ENCODE measurements at places on chromosomes 6 and 20. TPM values are rescaled to one million over a fixed set of nuclear protein-coding genes. Genes with fewer than 3 reads are reported as not detected.

- no peaks in the 10 kb centered on the region for H3K4me1 ChIP-seq
- no peak overlapping the region for H3K4me3 ChIP-seq
- H3K36me3 ChIP-seq, result no peaks in the 10 kb centered on the region
- H3K27me3 ChIP-seq, result no peaks in the 10 kb centered on the region
- H3K27ac ChIP-seq, result no peak overlapping the region
These were observed 130.5 kb downstream of the CRYBG1 start for GRCh38 chr6:106490974-106491373.

DNA sequence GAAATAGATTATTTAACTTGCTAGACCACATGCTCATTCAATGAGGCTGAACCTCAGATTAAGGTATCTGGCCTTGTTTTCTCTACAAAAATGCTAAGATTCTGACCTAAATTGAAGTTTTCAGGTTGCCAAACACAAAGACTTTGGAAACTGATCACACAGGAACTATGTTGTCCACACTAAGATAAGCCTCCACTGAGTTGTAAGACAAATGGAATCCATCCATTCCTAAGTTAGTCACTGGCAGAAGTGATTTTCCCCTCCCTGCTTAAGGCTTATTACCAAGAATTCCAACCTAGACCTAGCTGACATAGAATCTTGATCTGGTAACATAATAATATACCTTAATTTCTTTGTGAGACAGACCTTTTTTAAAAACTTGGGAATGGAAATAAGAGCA lies 608.1 kb downstream of the TENT5A start:
- H3K36me3 ChIP-seq, result no peaks in the 10 kb centered on the region
- H3K4me3 ChIP-seq, result no peak overlapping the region
- H3K27ac ChIP-seq, result no peak overlapping the region
- no peak for DNase-seq

Gene IPCEF1
- total RNA-seq, result 3.8 TPM

GRCh38 chr6:150924808-150925589 lies 59.5 kb downstream of the MTHFD1L start:
- no peaks in the 10 kb centered on the region for H3K4me1 ChIP-seq
- H3K36me3 ChIP-seq, result no peaks in the 10 kb centered on the region
- no peaks in the 10 kb centered on the region for H3K27me3 ChIP-seq
- no peak overlapping the region for H3K4me3 ChIP-seq
- peak overlapping the region; percentile 11 for H3K27ac ChIP-seq

Gene RFX6
- total RNA-seq, result not detected

Gene ASIP
- total RNA-seq, result not detected

DNA sequence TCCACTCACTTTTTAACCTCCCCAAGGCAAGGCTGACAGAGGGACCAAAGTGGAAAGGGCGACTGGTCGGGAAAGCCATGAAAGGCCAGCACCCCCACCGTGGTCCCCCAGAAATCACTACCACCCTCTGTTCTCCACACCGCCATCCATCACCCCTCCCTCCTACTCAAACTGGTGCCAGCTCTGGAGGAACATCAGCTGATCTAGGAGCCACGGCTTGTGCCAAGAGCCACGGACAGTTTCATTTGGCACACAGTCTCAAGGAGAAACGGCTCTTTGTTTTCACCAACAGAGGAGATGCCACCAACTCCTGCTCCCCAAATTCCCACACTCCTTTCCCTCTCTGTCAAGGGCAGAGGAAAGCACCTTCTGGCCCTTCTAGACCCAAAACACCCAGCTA lies 26.0 kb downstream of the TBC1D7 start:
- peaks cover 46% of the 10 kb centered on the region for H3K36me3 ChIP-seq
- no peaks in the 10 kb centered on the region for H3K27me3 ChIP-seq
- H3K27ac ChIP-seq, result peak overlapping the region; percentile 79
- DNase-seq, result no peak

DNA sequence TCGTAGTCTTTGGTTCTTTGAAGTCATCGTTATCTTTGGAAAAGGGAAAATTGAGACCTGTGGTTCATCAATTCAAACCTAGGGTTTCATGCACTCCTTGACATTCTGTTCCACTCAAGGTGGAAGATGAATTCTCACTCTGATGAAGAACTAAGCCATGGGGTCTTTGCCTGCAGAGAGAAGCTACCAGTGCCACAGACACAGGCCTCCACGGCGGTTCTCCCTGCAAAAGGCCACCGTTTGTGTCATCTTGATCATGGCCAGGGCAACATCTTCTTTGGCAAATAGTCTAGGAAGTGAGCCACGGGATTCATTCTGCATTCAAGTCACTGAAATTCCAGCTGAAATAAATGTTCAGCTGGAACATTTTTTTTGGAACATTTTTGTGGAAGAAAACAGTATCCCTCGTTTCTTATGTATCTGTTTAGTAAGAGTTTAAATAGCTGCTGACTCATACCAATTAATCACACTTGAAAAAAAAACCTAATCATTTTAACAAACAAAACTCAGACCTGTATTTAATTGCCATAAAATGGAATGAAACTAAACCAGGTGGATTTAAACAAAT lies 206.0 kb upstream of the FOXQ1 start:
- no peaks in the 10 kb centered on the region for H3K36me3 ChIP-seq
- DNase-seq, result no peak
- H3K4me3 ChIP-seq, result no peak overlapping the region
- H3K27me3 ChIP-seq, result no peaks in the 10 kb centered on the region
- no peak overlapping the region for H3K27ac ChIP-seq
- H3K4me1 ChIP-seq, result no peaks in the 10 kb centered on the region

GRCh38 chr6:40977695-40978094 lies 61.3 kb downstream of the UNC5CL start:
- H3K4me1 ChIP-seq, result no peaks in the 10 kb centered on the region
- H3K36me3 ChIP-seq, result no peaks in the 10 kb centered on the region
- no peak overlapping the region for H3K27ac ChIP-seq
- no peaks in the 10 kb centered on the region for H3K27me3 ChIP-seq
- DNase-seq, result no peak
- no peak overlapping the region for H3K4me3 ChIP-seq

Gene FILIP1
- 20.2 TPM for total RNA-seq

Gene CD93
- total RNA-seq, result 25.1 TPM

- H3K27ac ChIP-seq, result no peak overlapping the region
- no peaks in the 10 kb centered on the region for H3K36me3 ChIP-seq
- no peaks in the 10 kb centered on the region for H3K4me1 ChIP-seq
- DNase-seq, result no peak
- H3K27me3 ChIP-seq, result no peaks in the 10 kb centered on the region
These were observed 33.8 kb upstream of the SULF2 start for GRCh38 chr20:47818996-47819609.

DNA sequence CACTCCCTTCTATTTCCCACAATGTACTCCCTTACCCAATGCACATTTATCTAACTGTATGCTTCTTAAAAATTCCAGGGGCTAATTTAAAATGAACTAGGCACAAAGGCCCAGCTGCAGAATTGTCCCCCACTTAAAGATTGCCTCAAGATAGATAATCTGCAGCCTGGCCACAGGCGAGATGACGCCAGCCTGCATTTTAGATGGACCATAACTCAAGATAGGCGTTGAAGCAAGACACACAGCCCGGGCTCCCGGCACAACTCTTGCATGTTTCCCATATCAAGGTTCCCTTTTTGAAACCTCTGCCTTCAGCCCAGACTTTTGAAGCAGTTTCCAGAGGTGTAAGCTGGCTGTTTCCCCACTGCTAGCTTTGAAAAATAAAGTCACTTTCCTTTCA lies 3.2 kb upstream of the REPS1 start:
- no peak overlapping the region for H3K27ac ChIP-seq
- no peaks in the 10 kb centered on the region for H3K27me3 ChIP-seq
- no peak overlapping the region for H3K4me3 ChIP-seq
- H3K36me3 ChIP-seq, result no peaks in the 10 kb centered on the region
- no peak for DNase-seq
- H3K4me1 ChIP-seq, result peaks cover 19% of the 10 kb centered on the region

DNA sequence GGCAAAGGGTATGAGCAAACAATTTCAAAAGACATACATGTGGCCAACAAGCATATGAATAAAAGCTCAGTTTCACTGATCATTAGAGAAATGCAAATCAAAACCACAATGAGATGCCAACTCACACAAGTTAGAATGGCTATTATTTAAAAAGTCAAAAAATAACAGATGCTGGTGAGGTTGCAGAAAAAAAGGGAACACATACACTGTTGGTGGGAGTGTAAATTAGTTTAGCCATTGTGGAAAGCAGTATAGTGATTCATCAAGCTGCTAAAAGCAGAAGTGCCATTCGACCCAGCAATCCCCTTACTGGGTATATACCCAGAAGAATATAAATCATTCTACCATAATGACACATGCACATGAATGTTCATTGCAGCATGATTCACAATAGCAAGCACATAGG lies 6.7 kb upstream of the KHDC1L start:
- no peak for DNase-seq
- H3K27me3 ChIP-seq, result no peaks in the 10 kb centered on the region
- no peaks in the 10 kb centered on the region for H3K36me3 ChIP-seq
- H3K4me3 ChIP-seq, result no peak overlapping the region
- no peaks in the 10 kb centered on the region for H3K4me1 ChIP-seq
- H3K27ac ChIP-seq, result no peak overlapping the region

GRCh38 chr6:16658348-16659034 lies 102.8 kb downstream of the ATXN1 start:
- H3K27ac ChIP-seq, result no peak overlapping the region
- peaks cover 2% of the 10 kb centered on the region for H3K4me1 ChIP-seq
- no peak overlapping the region for H3K4me3 ChIP-seq
- H3K27me3 ChIP-seq, result no peaks in the 10 kb centered on the region

GRCh38 chr6:36722879-36723278 lies 25.3 kb downstream of the RAB44 start:
- H3K27ac ChIP-seq, result no peak overlapping the region
- no peak for DNase-seq
- no peaks in the 10 kb centered on the region for H3K4me1 ChIP-seq
- H3K4me3 ChIP-seq, result no peak overlapping the region

- no peaks in the 10 kb centered on the region for H3K36me3 ChIP-seq
- no peaks in the 10 kb centered on the region for H3K4me1 ChIP-seq
- no peak overlapping the region for H3K4me3 ChIP-seq
These were observed 111.7 kb upstream of the SLC22A23 start for GRCh38 chr6:3568396-3569082.

DNA sequence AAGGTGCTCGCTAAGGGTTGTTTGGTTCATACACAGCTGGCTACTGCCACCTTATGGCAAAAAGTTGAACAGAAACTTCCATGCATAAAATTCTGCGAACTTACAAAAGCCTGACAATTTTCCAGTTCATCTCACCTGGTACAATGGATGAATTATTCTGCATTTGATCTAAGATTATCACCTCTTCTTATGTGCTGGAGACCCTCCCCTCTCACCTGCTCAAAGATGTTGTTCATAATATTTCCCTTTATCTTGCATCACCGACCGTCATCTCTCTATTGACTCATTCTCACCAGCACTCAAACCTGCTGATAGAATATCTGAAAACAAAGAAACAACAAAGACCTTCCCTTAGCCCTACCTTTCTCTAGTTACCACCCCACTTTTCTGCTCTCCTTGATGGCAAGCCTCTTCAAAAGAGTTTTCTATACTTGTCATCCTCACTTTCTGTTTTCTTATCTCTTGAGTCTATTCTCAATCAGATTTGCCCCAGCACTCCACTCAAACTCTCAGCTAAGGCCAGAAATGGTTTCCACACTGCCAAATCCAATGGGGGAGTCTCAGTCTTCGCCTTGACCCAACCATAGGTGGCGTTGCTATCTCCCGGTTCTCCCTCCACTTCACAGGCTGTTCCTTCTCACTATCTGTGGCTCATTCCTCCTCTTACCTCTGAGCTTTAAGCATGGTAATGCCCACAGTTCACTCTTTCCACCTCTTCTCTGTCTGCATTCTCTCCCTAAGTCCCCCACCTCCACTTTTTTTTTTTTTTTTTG lies 25.8 kb downstream of the SNRNP48 start:
- no peaks in the 10 kb centered on the region for H3K27me3 ChIP-seq
- no peak overlapping the region for H3K4me3 ChIP-seq
- peaks cover 15% of the 10 kb centered on the region for H3K36me3 ChIP-seq
- no peak for DNase-seq
- H3K27ac ChIP-seq, result no peak overlapping the region

All from upper lobe of left lung (tissue), 6 donors.